Caco-2 (cell line): ENCODE measurements at places on chromosomes 11 and 22. TPM values are rescaled to one million over a fixed set of nuclear protein-coding genes. Genes with fewer than 3 reads are reported as not detected.

GRCh38 chr11:12705874-12706273, 31.7 kb downstream of the TEAD1 start:
- no peak for DNase-seq

C11orf21 gene
- total RNA-seq, result 0.09 and 0.21 TPM in 2 replicates

RIMBP3B gene
- not detected in 2 replicates for total RNA-seq

C11orf42 gene
- total RNA-seq, result not detected in 2 replicates
